ENCODE measurements at places on chromosomes 3 and 15.

DNA sequence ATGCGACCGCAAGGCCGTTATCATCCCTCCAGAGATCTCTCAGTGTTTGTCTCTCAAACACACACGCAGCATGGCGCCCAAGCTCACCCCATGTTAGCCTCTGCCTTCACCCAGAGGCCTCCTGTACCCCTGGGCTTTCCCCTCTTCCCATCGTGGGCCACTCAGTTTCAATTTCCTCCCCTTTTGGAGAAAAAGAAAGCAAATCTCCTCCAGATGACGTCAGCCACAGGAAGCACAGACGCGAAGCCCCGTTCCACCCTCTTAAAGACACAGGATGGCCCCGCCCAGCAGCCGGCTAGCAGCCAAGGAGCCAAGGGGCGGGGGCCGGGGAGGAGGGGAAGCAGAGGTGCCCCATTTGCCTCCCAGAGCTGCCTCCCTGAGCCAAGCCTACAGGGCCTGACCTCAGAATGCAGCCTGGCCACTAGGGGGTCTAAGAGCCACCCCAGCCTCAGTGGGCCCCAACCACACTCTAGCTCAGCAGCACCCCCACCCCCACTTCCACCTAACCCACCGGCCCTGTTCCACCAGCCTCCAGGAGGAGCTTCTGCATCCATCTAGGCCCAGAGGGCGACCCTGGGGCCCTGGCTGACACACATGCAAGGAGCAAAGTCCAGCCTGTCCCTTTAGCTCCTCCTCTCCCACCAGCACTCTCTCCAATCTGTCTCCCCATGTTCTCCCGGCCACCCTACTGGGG is 26.5 kb downstream of the ATRIP start:
- peak; percentile 81 for DNase-seq

DNA sequence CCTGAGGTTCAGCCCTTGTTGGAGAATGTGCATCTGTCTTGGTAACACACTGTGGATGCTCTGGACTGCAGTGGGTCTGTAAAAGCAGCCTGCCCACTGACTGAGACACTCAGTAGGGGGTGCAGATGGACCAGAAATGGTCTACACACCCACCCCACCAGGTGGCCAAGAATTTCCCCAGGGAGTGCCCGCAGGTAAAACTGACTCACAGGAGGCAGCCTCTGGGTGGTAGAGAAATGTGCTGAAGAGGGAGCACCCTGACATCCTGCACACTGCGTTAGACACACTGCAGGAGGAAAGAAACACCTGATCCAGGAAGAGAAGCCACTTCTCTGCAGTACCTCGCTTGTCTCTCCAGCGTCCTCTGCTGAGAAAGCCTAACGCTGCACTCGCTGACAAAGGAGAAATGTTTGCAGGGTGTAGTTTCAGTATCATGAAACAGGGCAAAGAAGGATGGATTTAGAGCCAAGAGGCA is 109.5 kb upstream of the ABHD17C start:
- no peak for DNase-seq

- no peak for DNase-seq
These were observed 18.9 kb downstream of the PHC3 start for GRCh38 chr3:170162630-170163029.

GRCh38 chr15:53558384-53558783 is 201.1 kb downstream of the WDR72 start:
- no peak for DNase-seq

DNA sequence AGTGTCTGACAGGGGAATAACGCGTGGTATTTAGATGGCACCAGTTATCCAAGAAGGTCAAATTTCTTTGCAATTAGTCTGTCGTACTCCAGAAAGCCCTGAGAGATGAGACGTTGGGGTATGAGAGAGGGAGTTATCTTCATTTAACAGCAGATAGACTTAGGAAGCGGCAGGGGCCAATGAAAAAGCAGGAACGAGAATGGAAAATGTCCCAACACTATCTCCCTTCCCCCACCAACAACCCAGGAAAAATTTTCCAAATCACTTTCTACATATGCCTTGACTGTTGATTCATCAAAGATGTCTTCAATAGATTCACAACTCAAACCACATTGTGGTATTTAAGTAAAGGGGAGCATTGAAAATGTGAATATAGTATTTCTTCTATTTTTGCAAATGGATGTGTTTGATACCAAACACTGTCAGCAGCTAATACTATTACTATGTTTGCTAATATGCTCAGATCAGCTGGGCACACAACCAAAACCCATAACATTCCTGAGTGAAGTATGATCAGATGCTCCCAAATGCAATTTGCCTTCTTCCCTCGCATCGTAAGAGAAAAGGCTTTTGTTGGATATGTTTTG is 13.3 kb upstream of the GREM1 start:
- DNase-seq, result no peak

GRCh38 chr15:101561584-101561906 is 72.0 kb upstream of the PCSK6 start:
- DNase-seq, result no peak

GRCh38 chr3:186119499-186119898 is 10.6 kb upstream of the ETV5 start:
- DNase-seq, result no peak
